ENCODE measurements at places on chromosomes 4 and X.

- DNase-seq, result no peak
Measured at GRCh38 chr4:3829956-3830773, 64.0 kb downstream of the ADRA2C start.

DNA sequence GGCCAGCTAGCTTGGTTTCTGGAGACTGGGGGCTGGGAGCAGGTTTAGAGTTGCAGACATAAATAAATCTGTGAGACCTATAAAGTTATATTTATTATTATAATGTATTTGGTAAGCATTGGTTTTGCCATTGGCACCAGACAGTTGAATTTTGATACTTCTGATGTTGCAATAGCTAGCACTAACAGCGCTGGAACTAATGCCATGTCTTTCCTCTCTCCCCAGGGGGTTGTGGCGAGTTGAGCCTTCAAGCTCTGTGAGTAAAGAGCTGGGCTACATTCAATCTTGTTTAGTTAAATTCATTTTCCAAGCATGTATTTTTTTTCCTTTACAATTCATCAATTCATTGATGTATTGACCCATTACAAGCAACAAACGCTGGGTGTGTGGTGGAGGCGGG is 358.7 kb upstream of the NR3C2 start:
- no peak for DNase-seq

- DNase-seq, result no peak
Measured at GRCh38 chr4:53935780-53936179, 128.6 kb downstream of the CHIC2 start.

- DNase-seq, result no peak
Measured at GRCh38 chr4:8819473-8820177, 52.0 kb downstream of the HMX1 start.

GRCh38 chr4:11604821-11605220 is 176.1 kb upstream of the HS3ST1 start:
- DNase-seq, result no peak

DNA sequence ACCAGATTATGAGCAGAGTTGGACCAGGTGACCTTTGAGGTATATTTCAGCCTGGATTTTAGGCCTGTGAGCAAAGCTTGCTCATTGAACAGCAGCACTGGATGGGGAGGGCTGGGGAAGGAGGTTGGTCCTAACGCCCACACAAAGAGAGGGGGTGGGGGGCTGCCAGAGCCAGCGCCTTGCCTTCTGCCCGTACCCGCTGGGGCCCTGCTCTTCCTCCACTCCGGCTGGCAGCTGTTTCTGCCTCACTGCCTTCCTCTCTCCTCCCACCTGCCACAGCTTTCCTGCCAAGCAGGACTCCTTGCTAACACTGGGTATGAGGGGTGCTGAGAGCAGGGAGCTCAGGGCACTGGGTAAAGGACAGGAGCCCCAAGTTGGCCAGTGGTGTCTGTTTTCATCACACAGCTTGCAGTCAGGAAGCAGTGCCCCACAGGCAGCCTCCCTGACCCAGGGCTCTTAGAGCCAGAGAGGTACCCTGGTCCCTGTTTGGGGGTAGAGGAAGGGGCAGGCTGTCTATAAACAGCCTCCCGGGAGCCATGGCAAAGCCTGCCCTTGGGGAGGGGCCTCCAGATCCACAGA is 6.1 kb downstream of the NALF2 start:
- no peak for DNase-seq

DNA sequence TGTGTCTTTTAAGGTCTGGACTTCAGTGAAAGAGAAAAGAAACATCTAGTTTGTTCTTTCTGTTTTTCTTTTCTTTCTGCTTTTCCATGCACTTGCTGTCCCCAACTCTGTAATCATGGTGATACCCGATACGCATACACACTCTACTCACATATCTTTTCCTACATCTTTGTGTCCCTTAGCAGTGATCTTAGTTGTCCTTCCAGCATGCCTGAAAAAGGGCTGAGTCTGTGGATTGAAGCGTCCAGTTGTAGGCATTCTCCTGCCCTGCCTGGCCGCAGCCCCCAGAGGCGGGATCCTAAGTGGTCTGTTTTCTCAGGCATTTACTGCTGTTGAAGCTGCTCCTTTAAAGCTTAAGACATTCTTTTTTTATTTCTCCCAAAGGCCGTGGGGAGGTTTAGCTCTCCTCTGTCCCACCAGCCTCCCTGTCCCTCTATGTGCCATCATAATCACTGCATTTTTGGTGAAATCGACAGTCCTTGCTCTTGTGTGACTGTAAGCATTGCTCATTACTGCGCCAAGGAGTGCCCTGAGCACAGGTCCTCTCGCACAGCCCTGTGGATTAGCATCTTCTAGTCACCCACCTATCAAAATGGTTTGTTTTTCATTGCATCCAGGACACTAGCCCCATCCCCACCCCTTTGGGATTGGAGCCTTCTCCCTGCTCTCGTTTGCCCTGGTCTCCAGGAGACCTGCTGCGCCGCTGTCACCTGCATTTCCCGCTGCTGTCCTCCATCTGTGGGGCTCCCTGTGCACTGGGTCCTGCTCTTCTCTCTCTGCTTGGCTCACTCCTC is 4.4 kb downstream of the RGS12 start:
- no peak for DNase-seq

DNA sequence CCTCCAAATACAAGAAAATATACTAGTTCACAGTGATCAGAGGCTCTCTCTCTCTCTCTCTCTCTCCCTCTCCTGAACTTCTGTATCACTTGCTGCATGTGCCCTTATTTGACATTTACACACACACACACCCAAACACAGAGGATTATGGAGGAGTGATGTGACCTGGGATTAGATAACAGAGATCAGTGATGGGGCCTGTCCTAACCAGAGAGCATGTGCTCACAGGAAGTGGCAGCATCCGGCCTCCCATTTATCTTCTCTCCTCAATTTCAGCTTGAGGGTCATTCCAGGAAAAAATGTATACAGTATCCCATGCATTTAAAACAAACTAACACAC is 143.0 kb downstream of the TSPAN5 start:
- DNase-seq, result no peak

DNA sequence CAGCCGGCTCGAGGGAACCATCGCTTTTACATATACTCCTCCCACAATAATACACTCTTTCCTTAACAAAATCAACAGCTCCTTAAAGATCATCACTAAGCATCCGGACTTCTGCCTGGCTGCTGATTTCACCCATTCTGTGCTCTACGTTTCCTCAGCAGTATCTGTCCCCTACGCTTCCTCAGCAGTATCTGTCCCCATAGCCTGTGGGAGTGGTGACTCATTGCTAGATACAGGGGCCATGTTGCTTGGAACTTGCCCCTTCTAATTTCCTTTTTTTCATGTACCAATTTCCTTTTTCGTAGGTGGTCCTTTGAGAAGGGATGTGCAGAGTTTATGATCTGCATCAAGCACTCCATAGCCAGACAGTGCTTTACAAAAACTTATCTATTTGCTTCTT is 18.6 kb downstream of the MAP3K15 start:
- no peak for DNase-seq

DNA sequence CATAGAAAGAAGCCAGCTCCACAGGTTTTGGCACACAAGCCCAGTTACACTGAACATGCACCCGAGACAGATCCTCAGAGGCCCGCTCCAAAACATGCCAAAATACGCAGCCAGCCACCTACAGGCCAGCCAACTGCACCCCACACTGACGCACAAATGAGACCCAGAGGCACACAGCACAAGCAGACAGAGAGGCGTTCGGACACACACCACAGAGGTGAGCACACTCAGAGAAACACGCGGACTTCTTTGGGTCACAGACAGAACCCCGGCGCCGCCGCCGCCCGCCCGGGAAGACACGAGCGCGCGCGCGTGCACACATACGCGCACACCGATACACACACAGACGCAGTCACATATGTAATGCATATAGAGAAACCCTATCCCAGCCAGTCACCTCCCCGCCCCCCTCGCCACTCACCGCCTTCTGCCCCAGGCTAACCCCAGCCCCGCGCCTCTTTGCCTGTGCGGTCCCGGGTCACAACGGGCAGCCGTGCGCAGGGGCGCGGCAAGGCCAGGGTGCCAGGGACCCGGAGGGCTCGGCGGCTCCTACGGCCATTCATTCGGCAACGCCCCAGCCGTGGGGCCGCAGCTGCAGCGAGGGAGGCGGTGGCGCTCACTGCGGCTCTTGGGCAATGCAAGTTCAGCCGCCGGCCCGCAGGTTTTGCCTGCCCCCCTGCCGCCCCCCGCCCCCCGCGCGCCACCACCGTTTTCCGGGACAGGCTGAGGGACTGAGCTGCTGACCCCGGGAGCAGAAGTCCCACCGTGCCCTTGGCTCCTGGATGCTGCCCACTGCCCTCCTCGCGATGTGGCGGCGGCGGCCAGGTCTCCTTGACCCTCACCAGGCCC is 553 bp downstream of the SEPTIN6 start:
- DNase-seq, result peak; percentile 15

DNA sequence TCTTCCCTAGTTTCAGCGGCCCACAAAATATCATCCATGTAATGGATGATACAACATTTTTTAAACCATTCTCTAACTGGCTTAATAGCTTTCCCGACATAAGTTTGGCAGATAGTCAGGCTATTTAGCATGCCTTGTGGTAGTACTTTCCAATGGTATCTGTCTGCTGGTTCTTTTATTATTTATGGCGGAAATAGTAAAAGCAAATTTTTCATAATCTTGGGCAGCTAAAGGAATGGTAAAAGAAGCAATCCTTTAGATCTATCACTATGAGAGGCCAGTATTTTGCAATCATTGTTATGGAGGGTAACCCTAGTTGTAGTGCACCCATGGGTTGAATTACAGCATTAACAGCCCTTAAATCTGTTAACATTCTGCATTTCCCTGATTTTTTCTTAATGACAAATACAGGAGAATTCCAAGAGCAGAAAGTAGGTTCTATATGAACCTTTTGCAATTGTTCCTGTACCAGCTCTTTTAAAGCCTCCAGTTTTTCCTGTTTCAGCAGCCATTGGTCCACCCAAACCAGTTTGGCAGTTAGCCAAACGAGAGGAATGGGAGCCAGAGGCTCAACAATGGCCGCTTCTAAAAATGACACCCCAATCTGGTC is 14.3 kb upstream of the HSD17B11 start:
- DNase-seq, result no peak

GRCh38 chr4:8224975-8225625 is 26.0 kb downstream of the SH3TC1 start:
- DNase-seq, result no peak

GRCh38 chrX:73127700-73128241 is 48.5 kb upstream of the PABPC1L2A start:
- no peak for DNase-seq

DNA sequence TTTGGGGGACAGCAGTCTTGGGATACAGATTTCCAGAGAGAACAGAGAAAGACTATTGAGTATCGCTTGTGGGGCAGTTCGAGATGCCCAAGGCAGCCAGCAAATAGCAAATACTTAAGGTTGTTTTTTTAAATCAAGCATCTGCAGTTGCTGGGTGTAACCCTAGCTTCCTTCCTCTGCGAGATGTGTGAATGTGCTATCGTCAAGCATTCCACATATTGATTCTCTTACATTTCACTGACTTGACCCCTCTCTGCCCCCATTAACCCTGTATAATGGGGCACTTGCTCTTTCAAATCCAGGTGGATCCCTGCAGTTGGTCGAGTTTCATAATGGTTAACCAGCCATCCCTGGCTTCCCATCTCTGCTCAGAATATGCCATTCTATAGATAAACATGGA is 23.5 kb downstream of the KCNE5 start:
- DNase-seq, result no peak

DNA sequence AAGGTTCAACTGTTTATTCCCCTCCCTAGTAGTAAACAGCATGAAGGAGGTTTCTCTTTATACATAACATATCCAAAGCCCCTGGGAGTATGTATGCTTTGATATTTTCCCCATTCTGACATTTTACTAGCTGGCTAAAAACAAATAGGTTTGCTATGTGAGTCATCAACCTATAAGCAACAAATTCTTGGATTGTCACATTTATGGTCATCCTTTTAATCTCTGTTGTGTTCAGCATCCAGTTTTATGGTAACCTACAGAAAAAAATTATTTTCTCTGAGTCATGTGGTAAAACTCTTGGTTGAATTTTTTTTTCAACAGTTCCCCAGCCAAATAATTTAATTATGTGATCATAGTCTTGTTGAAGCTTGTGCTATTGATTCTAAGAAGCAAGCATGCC is 734.1 kb downstream of the ADGRL3 start:
- DNase-seq, result no peak

DNA sequence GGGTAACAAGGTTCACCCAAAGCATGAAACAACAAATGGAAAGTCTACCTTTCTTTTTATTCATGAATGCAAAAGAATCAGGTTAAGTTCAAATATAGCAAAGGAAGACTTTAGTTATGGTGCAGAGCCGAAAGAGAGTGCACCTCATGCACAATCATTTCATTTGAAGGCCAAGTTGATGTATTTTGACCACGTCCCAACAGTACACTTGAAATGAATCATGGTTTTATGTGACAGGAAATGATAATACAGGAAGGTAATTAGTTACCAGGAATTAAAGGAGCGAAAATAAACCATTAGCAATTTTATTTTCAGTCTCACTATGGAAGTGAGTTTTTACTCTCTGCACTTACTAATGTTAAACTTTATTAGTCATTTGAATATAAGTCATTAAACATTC is 281.2 kb upstream of the DIAPH2 start:
- no peak for DNase-seq

DNA sequence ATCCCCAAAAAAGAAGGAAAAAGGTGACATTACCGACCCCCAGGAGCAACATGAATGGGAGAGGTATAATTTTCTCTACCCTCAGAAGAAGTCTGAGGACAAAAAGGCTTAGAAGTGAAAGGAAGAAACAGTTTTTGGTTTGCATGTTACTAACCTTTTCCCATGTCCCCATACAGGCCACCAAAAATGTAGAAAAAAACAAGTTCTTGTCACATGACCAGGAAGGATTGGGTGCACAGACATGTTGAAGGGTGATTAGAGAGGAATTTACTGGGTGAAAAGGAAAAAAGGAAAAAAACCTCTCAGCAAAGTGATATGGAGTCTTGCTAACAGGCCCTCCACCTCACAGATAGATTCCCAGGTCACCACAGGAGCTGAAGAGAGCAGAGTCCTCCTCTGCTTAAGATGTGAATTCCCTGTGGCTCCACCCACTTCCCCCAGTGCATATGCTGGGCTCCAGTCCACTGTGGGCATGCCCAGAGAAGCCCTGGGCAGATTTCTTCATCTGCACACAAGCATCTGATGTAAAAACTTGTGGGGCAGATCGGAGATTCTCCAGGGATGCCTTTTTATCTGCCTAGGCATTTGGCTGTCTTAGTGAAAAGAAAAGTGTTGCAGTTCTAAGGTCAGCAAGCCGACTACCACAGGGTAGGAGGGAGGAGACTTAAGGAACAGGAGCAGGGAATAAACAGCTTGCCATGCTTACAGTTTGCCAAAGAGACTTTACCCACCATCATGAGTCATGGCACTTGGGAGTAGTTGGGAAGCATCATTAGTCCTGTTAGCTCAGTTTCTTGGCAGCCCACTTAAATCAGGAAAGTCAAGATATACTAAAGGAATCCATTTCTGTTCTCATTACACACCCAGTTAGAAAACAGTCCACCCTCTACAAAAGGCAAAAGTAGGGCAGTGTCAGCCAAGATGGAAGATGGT is 25.0 kb upstream of the PASD1 start:
- DNase-seq, result no peak

- DNase-seq, result no peak
Measured at GRCh38 chrX:97479106-97479890, 595.6 kb downstream of the RPA4 start.
